ENCODE measurements at places on chromosomes 7 and 10.

DNA sequence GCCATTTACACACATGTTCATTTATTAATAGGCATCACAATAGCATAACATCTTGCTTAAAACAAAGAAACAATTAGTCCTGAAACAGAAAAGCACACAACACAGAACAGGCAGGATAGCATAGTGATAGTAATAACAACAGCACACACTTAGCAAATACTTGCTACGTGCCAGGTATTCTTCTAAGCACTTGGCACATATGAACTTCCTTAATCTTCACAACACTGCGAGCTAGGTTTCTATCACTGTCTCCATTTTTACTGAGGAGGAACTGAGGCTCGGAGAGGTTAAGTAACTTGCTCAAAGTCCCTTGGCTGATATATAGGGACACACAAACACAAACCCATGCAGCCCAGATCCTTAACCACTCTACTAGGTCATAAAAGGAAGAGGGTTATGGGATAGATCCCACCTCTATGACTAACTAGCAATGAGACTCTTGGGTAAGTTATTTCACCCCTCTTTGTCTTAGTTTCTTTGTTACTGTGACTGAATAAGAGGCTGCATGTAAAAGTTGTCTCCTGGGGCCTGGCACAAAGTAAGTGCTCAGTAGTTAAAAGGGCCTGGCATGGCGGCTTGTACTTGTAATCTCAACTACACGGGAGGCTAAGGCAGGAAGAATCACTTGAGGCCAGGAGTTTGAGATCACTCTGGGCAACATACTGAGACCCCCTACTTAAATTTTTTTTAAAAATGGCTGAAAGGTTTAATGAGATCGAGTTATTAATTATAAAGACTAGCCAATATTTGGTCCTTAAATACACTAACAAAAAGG lies 181.0 kb upstream of the RHOBTB1 start:
- DNase-seq: no peak

GRCh38 chr7:51226916-51227535 lies 89.6 kb downstream of the COBL start:
- DNase-seq: no peak

DNA sequence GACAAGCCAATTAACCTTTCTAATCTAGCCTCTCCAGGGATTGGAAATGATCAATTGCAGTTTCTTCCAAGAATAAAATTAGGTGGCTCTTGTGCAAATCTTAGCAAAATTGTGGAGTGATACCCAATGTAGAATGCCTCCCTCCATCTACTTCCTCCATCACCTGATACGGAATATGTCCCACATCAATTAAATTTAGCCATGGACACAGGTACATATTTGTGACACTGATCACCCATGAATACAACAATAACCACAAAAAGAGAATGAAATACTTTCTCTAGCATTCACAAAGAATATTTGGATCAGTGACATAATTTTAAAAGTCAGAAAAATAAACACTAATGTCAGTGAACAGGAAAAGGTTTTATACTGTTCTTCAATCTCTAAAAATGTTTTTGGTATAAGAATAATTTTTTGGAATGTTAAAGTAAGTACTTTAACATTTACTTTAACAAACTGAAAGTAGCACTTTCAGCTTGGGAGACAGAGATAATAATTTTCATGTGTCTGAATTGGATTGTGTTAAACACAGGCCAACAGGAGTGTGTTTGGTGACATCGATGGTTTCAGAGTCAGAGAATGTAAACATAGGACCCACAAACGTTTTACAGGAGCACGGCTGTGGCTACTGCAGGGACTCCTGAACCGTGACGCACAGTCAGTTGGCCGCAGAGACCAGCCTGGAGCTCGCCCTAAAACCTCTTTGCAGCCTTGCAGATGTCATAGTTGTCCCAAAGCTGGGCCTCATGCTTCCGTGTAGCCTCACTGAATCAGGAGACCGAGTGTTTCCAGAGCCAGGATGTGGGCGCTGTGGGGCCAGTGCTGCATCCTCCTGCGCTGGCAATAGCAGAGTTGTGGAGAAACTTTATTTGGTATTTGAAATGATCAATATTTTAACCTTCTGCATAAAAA lies 7.2 kb downstream of the RBM20 start:
- DNase-seq: no peak

DNA sequence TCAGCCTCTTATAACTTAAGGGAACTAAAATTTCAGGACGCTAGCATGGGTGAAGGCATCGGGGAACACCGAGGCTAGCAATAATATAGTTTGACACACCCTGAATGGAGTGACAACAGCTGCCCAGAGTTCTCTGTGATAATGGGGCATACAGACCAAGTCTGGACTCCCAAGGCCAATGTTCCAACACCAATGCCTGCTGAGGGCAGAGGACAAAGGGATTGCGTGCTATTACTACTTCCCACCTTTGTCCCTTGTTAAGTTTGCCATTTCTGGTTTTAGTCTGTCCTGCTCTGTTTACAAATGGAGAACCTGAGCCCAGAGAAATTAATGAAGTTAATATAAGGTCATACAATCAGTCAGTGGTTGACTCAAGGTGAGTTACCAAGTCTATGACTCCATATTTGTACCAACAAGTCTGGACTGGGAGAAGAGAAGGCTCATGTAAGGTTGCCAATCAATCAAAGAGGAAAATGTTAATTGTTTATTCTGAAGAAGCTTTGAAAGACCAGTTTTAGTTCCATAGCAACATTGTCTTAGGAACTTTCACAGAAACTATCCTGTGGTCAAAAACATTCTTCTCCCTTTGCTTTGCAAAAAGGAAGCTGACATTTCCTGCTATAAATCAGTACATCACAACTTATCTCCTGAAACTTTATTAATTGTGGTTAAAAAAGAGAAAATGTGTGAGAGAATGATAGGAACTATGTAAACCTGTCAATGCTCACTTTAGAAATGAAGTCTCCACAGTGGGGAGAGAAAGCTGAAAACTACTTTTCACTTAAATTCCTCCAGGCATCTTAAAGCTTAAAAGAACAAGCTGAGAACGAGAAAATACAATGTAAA lies 74.5 kb downstream of the CCDC6 start:
- no peak for DNase-seq

GRCh38 chr7:139059905-139060304 lies 24.1 kb upstream of the ZC3HAV1L start:
- no peak for DNase-seq

GRCh38 chr10:117823980-117824379 lies 222.8 kb downstream of the RAB11FIP2 start:
- no peak for DNase-seq

GRCh38 chr10:91766676-91767075 lies 31.6 kb upstream of the TNKS2 start:
- DNase-seq: no peak

DNA sequence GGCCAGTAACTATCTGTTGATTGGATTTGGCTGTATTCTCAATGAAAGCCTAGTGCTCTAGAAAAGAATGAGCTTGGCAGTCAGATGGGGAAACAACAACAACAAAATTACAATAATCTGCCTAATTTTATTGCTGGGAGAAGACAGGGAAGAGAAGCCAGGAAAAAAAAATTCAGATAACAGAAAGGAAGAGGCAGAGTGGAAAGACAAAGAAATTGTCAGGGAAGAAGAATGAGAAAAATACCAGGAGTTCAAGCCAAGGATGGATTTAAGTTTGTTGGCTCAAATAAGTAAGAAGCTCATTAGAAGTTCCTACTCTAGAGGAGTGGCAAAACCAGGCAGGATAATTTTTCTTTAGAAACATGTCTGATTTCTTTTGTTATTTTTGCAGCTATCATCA lies 45.9 kb upstream of the PRKG1 start:
- DNase-seq: no peak

DNA sequence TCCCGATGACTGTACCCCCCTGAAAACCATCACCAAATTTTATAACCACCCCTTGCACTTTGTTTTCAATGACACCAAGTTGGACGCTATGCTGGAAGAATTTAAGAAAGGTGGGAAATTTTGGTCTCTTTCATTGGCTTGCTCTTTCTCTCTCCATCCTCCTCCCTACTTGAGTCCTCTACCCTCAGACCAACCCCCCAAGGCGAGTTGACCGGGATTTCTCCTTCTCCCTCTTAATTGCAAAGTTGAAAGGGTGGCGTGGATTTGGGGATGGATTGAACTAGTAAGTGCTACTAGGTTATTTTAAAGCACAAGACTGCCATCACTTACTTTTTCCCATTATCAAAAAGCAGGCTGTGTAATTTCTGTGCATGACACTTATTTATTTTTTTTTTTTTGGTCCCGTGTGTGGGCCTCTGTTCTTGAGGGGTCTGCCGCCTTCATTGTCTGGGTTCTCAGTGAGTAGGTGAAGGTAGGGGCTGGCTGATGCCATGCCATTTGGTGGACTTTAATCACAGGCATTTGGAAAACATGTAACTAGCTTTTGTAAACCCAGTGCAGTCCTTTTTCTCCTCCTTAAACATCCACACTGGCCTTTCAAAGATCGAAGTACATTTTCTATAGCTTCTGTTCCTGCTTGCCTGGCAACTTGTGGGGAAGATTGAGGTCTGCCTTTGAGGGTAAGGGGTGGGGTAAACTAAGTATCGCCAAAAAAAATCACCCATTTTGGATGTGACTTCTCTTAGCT lies 2.1 kb downstream of the CNNM2 start:
- DNase-seq: peak; percentile 37

GRCh38 chr10:810351-810846 lies 120.9 kb upstream of the DIP2C start:
- DNase-seq: peak; percentile 9
